Activated naive CD8-positive, alpha-beta T cell treated with anti-CD3 and anti-CD28 coated beads for 36 hours (primary cell): ENCODE measurements at places on chromosomes 4 and X. TPM values are rescaled to one million over a fixed set of nuclear protein-coding genes. Genes with fewer than 3 reads are reported as not detected.
A peak's percentile ranks its signal among the peaks of the same experiment; 100 is the strongest.

SOWAHB gene
- total RNA-seq: 0.12 TPM

CSAG1 gene
- not detected for total RNA-seq

NALF2 gene
- 0.19 TPM for total RNA-seq

EPGN gene
- not detected for total RNA-seq

UCP1 gene
- not detected for total RNA-seq

YIPF6 gene
- 13.8 TPM for total RNA-seq

H2BW2 gene
- not detected for total RNA-seq

FRAS1 gene
- total RNA-seq: 0.04 TPM

MAGEA2B gene
- not detected for total RNA-seq

DNA sequence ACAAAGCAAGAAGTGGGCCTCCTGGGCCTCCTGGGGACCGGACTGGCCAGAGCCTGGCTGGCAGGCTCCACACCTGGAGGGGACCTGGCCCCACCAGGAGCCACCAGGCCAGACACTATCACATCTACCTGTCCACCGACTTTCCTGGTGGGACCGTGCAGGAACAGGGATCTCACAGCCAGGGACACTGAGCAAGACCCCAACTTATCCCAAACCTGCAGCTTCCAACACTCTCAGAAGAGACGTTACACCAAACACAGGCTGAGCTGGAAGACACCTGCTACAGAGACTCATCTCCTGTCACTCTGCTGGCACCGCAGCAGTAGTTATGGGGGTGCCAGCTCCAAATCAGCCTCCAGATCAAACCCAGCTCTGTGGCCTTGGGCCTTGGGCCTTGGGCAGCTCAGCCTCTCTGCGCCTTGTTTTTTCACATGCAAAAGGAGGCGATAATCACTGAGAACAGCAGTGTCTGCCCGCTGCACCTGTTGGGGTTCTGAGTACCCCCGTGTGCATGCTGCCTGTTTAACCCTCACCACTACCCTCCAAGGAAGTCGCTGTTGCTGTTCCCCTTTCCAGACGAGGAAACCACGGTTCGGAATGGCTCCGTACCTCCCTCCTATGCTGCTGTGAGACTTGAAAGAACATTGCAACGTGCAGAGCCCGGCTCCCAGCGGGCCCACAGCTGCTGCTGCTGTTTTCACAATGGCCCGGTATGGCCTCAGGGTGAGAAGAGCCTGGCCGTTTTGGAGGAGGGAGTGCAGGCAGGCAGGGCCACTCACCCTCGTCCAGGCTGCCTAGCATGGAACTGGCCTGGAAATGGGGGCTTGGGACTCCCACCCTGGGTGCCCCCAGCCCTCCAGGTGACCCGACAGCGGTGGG is 69.6 kb downstream of the ADRA2C start:
- no peak overlapping the region for H3K4me3 ChIP-seq
- H3K27ac ChIP-seq: no peak overlapping the region
- peaks cover 48% of the 10 kb centered on the region for H3K27me3 ChIP-seq
- H3K36me3 ChIP-seq: no peaks in the 10 kb centered on the region
- no peak for DNase-seq
- no peaks in the 10 kb centered on the region for H3K4me1 ChIP-seq

DNA sequence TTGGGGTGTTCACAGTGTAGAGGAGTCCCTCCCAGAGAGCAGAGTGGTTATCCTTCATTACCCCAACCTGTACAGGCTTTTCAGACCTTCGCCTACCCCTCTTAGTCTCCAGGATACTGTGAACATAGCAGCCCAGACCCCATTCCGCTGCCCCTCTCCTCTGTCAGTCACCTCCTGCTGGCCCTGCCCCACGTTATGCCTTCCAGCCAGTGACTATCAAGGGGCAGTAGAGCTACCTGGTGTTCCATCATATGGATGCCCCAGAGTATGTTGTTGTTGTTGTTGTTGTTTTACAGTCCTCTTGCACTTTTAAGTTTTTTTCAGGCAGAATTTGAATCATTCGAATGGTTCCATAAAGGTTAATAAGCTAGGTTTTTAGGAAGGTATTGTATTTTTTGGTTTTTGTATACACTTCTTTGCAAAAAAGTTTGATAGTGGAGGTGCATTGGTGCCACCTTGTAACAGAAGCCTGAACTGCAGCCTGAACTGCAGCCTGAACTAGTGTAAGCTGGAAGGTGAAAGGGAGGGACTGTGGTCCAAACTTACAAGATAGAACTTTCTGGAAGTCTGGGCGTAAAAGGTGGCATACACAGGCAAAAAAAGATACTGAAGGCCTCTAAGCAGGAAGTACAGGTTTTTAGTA is 101.4 kb upstream of the RAB40AL start:
- H3K27ac ChIP-seq: no peak overlapping the region
- no peaks in the 10 kb centered on the region for H3K27me3 ChIP-seq
- no peak overlapping the region for H3K4me3 ChIP-seq
- DNase-seq: no peak
- H3K4me1 ChIP-seq: no peaks in the 10 kb centered on the region

GRCh38 chrX:132757066-132757623 is 201.3 kb downstream of the HS6ST2 start:
- no peaks in the 10 kb centered on the region for H3K4me1 ChIP-seq
- no peak overlapping the region for H3K4me3 ChIP-seq
- no peak for DNase-seq
- no peak overlapping the region for H3K27ac ChIP-seq

GRCh38 chr4:85092536-85092935 is 126.0 kb upstream of the WDFY3 start:
- no peaks in the 10 kb centered on the region for H3K4me1 ChIP-seq
- no peaks in the 10 kb centered on the region for H3K27me3 ChIP-seq
- no peak for DNase-seq
- no peak overlapping the region for H3K4me3 ChIP-seq
- no peak overlapping the region for H3K27ac ChIP-seq
- H3K36me3 ChIP-seq: no peaks in the 10 kb centered on the region

DNA sequence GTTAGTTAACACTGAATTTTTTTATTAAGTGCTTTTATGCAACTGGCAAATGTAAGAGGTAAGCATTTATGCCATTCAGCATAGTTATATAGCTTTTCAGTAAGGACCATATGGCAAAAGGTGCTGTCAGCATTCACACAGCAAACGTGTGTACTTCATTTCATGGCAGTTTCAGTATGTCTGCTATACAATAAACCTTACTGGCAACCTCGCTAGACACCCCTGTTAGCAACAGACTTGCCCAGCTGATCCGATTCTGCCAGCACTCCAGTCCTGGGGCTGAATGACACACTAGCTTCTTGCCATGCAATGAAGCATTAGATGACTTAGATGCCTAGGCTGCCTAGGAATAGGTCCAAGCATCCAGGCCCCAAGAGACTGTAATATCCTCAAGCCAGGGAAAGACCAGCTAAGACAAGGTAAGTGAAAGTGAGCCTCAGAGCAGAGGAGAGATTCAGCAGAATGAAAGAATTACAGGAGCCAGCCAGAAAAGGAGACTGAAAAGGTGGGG is 47.3 kb upstream of the DOCK11 start:
- no peaks in the 10 kb centered on the region for H3K27me3 ChIP-seq
- no peak overlapping the region for H3K27ac ChIP-seq
- no peaks in the 10 kb centered on the region for H3K4me1 ChIP-seq
- H3K4me3 ChIP-seq: no peak overlapping the region
- peaks cover 4% of the 10 kb centered on the region for H3K36me3 ChIP-seq

GRCh38 chrX:151393514-151393913 is 3.5 kb upstream of the VMA21 start:
- H3K27ac ChIP-seq: peak overlapping the region; percentile 84
- H3K36me3 ChIP-seq: peaks cover 7% of the 10 kb centered on the region
- H3K4me3 ChIP-seq: peak overlapping the region; percentile 26
- peaks cover 13% of the 10 kb centered on the region for H3K4me1 ChIP-seq

DNA sequence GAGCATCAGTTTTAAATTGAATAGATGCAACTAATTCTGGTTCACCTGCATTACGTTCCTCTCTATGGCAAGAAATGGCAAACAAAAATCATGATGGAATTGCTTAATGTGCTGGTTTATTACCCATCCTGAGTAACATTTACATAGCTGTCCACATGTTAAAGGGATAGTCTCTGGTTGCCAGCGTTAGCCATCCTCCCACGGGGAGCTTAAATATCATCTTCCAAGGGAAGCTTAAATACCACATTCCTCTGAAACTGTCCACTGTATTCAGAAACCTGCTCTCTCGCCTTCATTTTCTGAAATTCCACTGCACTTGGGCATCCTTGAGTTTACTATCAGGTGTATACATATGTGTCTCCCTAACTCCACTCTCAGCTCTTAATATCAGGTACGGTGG is 586.6 kb downstream of the TLL1 start:
- no peaks in the 10 kb centered on the region for H3K36me3 ChIP-seq
- H3K4me3 ChIP-seq: no peak overlapping the region
- H3K27ac ChIP-seq: no peak overlapping the region
- H3K4me1 ChIP-seq: no peaks in the 10 kb centered on the region
- DNase-seq: no peak
- H3K27me3 ChIP-seq: no peaks in the 10 kb centered on the region

DNA sequence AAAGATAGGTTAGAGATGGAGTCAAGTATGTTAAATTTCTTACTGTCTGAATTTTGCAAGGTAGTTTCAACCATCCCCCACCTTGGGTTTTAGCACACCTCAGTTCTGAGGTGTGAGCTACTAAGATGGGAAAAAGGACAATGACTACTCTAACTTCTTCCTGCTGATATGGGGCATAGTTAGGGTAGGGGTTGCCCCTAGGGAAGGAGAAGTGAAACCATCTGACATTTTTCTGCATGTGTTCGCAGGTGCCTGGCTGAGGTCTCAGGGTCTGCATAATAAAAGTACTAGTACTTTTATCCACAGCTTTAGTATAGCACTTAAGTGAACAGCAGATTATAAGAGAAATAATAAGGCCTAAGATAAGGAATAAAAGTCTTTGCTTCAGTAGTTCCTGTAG is 129.5 kb upstream of the CYSLTR1 start:
- H3K36me3 ChIP-seq: no peaks in the 10 kb centered on the region
- no peak overlapping the region for H3K27ac ChIP-seq
- DNase-seq: no peak
- H3K4me3 ChIP-seq: no peak overlapping the region
- H3K4me1 ChIP-seq: no peaks in the 10 kb centered on the region

DNA sequence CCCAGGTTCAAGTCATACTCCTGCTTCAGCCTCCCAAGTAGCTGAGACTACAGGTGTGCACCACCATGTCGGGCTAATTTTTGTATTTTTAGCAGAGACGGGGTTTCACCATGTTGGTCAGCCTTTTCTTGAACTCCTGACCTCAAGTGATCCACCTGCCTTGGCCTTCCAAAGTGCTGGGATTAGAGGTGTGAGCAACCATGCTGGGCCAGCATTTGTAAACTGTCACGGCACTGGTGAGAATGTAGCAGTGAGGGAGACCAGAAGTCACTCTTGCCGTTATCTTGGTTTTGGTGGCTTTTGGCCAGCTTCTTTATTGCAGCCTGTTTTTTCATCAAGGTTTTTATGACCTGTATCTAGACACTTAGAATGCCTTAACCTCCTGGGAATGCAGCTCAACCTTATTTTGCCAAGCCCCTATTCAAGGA is 22.4 kb downstream of the PCDH18 start:
- no peak for DNase-seq
- no peak overlapping the region for H3K27ac ChIP-seq
- no peaks in the 10 kb centered on the region for H3K27me3 ChIP-seq
- H3K4me1 ChIP-seq: no peaks in the 10 kb centered on the region
- H3K36me3 ChIP-seq: no peaks in the 10 kb centered on the region

DNA sequence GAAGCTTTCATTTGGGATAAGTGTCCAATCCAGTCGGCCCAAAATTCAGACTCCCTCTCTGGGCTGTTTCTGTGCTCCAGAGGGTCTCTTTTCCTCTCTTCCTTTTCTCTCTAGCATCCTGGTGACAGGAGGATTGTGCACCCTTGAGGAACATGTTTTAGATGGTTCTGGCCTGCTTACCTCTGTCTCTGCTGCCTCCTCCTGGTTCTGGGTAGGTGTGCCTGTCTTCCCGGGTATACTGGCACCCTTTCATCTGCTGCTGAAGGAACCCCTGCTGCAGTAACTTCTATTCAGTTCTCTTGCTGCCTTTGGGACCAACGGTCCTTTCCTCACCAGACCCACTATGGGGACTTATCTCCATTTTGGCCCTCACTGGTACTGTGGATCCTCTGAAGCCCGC is 53.2 kb downstream of the HMGB2 start:
- H3K36me3 ChIP-seq: peaks cover 41% of the 10 kb centered on the region
- no peak overlapping the region for H3K27ac ChIP-seq
- H3K4me3 ChIP-seq: no peak overlapping the region
- no peaks in the 10 kb centered on the region for H3K27me3 ChIP-seq
- no peak for DNase-seq

- H3K27ac ChIP-seq: no peak overlapping the region
- H3K4me3 ChIP-seq: no peak overlapping the region
- H3K27me3 ChIP-seq: no peaks in the 10 kb centered on the region
- DNase-seq: no peak
- no peaks in the 10 kb centered on the region for H3K36me3 ChIP-seq
Observed at GRCh38 chr4:116736756-116737155, 348.6 kb downstream of the TRAM1L1 start.

- peaks cover 25% of the 10 kb centered on the region for H3K36me3 ChIP-seq
- no peak overlapping the region for H3K4me3 ChIP-seq
- no peak for DNase-seq
- H3K27ac ChIP-seq: no peak overlapping the region
- no peaks in the 10 kb centered on the region for H3K27me3 ChIP-seq
Observed at GRCh38 chr4:3177905-3178304, 71.1 kb upstream of the MSANTD1 start.

- H3K27ac ChIP-seq: no peak overlapping the region
- peaks cover 3% of the 10 kb centered on the region for H3K36me3 ChIP-seq
- H3K4me3 ChIP-seq: no peak overlapping the region
- DNase-seq: no peak
- H3K4me1 ChIP-seq: peaks cover 4% of the 10 kb centered on the region
Observed at GRCh38 chrX:70480660-70481018, 36.0 kb downstream of the DLG3 start.

DNA sequence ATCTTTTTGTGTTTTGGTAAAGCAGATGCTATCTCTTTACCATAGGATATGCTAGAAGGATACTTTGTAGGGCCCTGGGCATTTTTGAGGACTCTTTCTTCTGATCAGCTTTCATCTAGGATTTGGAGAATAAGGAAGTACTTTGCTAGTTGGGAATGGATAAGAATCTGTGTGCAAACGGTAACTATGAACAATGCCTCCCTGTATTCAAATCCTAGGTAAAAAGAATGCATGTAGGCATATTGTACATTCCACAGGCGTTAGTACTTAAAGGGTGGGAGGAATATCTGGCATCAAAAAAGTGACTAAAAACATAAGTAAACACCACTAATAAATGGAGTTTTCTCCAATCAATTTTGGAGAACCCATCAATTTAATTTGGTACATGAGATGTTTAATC is 59.7 kb downstream of the SH3BGRL start:
- no peak overlapping the region for H3K27ac ChIP-seq
- peaks cover 14% of the 10 kb centered on the region for H3K4me1 ChIP-seq
- no peak overlapping the region for H3K4me3 ChIP-seq
- peaks cover 11% of the 10 kb centered on the region for H3K36me3 ChIP-seq
- no peak for DNase-seq
